ENCODE measurements at places on chromosomes 1 and 21.

DNA sequence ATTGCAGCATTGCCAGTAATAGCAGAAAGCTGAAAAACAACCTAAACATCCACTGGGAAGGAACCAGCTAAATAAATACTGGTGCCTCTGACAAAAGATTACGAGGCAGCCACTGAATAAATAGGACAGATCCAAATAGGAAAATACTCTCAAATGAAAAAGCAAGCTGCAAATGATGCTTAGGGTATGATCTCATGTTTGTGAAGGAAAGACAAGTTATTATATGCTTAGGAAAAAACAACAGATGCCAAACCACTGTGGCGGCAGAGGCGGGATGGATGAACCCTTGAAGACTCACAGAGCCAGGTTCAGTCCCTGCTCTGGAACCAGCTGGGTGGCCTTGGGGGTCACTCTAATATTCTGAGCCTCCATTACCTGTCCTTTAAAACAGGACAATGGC, 41.6 kb downstream of the MATN1 start:
- no peak for DNase-seq

- no peak for DNase-seq
These were observed 65.9 kb downstream of the ZBTB18 start for GRCh38 chr1:244116946-244117345.

DNA sequence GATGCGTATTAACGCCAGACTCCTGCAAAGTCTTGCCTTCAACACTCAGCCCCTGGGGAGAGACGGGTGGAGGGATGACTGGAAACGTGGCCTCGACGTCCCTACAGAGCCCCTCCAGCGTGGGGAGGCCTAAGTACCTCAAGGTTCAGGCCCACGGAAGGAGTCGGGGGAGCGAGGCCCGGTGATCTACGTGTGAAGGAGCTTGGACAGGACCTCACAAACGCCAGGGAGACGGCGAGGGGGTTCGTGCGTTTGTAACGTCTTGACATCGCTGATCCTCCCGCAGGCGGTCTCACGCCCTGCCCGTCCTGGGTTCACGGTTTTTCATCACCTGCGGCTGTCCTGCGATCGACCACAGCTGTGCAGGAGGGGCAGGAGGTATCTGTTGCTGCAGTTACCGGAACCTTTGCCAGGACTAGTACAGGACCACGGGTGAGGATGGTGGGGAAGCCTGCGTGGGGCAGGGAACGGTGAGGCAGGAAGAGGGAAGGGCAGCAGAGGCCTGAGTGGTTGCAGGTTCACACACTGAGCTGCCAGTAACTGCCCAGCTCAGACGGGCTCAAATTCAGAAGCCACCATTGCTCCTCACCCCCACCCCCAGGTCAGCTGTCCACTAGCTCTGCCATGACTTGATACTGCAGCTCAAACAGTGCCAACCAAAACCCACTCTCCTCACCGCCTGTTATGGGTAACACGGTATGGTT, 889 bp upstream of the CCNL2 start:
- DNase-seq = no peak

DNA sequence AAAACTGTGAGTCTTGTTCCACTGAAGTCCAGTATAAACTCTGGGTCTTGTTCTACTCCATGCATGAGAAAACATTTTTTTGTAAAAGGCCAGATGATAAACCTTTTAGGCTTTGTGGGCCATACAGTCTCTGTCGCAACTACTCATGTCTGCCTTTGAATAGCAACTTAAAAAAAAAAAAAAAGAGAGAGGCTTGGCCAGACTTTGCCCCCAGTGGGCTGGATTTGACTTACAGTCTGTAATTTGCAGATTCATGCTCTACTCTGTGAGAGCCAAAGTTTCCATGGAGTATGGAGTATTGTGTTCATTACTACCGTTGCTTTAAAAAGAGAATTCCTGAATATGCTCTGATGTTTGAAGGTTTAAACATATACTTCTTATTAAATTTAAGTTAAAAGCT, 654.9 kb upstream of the PKN2 start:
- DNase-seq = no peak

DNA sequence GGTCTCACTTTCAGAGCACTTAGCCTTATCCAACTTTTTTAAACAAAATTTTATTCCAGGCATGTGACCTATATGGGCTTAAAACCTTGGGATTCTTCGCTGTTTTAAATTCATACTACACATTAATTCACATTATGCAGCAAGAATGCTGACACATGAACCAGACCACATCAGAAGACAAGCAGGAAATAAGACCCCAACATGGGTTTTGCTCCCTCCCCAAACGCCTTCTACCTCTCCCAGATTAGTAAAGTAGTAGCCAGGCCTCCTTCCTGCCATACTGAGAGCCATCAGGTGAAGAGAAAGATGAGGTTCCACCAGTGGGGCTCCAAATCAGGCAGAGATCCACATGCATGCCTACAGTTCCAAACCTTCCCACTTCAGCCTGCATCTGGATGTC, 3.7 kb downstream of the IGSF3 start:
- no peak for DNase-seq

GRCh38 chr1:75768016-75768415, 18.0 kb upstream of the RABGGTB start:
- DNase-seq = no peak

- no peak for DNase-seq
These were observed 446.0 kb upstream of the LRRC7 start for GRCh38 chr1:69121723-69122122.

DNA sequence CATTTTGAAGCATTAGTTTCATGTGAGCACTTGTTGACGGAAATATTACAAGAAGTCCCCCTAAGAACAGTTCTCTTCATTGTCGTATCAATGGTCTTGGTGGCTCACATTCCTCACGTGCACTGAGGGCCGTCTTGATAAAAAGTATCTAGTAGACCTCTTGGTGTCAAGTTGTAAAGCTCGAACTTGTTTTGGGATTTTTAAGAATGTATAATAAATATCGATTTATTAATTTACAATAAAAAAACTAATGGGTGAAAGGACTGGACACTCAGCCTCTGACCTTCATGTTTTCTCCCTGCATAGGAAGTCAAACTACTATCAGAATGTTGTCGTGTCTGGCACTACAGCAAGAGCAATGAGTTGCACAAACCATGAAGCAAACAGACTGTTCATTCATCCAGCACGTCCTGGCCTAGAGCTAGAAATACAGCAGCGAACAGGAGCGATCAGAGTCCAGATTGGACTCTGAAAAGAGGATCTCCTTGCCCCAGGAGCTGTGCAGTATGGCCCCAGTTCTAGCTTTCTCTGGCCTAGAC, 319.2 kb downstream of the SMYD3 start:
- DNase-seq = no peak

GRCh38 chr1:145707183-145707867, at the start of gene PDZK1:
Gene PDZK1 (minus strand): TSS chr1:145707368. CDS start chr1:145688021, 19,347 bp downstream.
- DNase-seq = no peak

- no peak for DNase-seq
These were observed 24.1 kb downstream of the ETNK2 start for GRCh38 chr1:204127597-204128242.

DNA sequence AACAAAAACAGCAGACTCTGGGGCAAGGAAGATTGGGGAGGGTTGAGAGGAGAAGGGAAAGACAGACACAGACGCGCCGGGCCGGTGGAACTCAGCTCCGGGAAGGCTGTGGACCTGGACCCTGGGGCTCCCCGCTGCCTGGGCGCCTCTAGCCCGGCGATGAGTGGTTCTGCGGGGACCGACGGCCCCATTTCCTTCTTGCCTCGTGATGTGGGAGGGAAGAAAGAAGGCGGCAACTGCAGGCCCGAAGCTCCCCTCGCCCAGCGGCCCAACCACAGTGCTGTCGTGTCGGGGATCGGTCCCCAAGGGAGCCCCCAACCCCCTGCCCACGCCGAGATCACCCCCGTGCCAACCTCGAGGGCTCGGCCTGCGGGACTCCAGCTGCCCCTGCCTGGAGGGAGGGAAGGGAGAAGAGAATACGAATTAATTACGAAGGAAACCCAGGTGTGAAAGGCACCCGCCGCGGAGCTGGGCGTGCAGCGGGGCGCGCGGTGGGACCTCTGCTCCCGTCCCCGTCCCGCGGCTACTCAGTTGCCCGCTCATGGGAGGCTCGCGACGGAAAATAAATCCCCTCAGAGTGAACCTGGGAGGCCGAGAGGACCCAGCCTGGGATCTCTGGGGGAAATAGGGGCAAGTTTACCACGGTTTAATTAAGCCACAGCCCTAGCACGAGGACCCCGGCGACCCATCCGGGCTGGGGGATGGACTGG, 7.4 kb downstream of the FOXD3 start:
- no peak for DNase-seq

DNA sequence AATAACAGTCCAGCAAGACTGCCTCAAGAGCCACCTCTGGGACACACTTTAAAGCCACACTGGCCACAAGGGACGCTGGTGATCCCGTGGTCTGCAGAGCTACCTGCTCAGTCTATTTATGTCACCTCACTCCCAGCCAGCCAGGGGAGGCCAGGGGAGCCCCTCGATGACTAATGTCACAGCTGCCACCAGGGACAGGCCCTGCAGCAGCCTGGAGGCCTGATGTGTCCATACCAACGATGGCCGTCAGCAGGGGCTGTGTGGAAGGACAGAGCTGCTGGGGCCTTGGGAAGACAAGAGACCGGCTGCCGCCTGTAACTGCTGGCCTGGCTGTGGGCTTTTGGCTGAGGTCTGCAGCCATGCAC, 71.0 kb downstream of the SIK1 start:
- DNase-seq = no peak

DNA sequence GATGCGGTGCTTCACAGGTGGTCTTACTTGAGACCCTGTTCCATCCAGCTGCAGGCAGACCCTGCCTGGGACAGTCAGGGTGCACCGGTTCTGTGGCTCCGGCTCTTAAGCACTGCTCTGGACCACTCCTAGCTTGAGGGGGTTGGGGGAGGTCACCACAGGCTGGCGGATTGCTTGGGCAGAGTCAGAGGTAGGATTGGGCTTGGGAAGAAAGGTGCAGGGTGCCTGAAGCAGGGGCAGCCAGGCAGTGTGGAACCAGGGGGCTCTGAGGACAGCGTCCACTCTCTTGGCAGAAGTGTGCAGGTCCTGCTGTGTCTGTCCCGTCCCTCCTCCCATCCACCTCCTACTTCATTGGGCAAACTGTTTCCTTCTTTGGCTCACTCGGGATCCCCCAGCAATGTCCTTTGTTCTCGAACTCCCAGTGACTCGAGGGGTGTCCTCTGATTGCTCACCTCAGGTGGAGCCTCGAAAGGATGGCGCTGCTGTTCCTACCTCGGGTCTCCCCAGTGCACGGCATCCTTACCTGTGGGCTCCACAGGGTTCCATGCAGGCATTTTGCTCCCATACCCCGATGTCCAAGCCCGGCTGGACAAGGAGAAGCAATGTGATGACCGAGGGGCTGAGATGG, 1.7 kb downstream of the PDXK start:
- no peak for DNase-seq

GRCh38 chr1:11967028-11967547, 13.2 kb upstream of the MFN2 start:
- DNase-seq = no peak

DNA sequence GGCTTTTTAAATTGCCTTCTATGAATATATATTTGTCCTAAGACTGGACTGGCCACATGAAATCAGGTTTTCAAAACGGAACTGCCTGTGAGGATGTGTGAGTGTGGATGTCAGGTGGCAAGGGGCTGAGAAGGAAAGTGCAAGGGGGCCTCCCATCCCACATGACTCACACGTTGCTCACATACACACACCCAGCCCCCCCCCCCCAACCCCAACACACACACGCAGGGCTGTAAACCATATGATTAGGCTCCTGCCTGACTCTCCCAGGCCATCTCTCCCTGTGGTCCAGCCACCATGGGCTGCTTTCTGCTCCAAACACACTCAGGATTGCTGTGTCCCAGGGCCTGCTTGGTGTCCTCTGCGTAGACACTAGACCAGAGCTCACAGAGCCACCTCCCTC, 22.4 kb downstream of the DEGS1 start:
- no peak for DNase-seq

GRCh38 chr1:18651713-18652112, 21.1 kb downstream of the PAX7 start:
- DNase-seq = no peak

DNA sequence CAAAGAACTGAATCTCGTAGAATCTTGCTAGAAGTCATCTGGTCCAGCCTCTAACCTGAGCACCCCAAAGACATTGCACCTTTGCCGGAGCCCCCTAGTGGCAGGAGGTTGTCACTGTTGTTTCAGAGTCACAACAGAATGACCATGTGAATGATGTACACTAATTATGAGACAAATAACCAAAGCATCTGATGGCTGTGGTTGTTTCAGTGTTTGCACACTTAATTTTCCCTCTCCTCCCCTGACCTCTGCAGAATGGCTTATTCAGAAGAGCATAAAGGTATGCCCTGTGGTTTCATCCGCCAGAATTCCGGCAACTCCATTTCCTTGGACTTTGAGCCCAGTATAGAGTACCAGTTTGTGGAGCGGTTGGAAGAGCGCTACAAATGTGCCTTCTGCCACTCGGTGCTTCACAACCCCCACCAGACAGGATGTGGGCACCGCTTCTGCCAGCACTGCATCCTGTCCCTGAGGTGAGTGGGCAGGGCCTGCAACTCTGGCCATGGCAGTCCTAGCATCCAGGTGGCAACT, 26.4 kb downstream of the TRAF5 start:
- peak; percentile 39 for DNase-seq

DNA sequence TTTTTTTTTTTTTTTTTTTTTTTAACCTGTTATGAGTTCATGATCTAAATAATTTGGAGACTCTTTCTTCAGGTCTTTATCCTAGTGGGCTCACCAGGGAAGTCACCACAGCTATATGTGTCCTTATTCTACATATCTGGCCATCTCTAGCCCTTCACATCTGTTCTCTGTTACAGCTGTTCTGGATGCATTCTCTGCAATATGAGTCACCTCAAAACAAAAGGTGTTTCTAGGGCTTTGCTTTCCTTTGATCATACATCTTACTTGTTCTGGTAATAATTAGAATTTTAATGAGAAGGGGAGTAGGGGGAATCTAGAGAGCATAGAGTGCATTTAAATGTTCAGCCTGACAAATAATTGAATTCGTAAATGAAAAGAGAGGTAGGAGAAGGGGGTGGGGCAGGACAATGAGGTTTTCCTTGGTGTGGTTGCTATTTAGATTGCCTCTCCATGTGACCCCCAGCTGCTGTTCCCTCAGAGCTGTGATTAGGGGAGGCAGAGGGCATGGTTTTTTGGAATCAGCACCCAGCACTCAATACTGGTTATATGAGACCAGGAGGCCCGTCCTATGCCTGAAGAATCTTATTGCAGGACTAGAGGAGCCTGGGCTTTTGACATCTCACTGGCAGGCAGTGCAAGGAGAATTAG, 8.0 kb downstream of the SYT6 start:
- no peak for DNase-seq

GRCh38 chr1:169108863-169109560, 2.5 kb downstream of the ATP1B1 start:
- no peak for DNase-seq

- DNase-seq = no peak
These were observed 287.8 kb upstream of the RGS18 start for GRCh38 chr1:191870490-191870889.

- DNase-seq = no peak
These were observed 13.2 kb upstream of the ATP1A1 start for GRCh38 chr1:116359871-116360270.

DNA sequence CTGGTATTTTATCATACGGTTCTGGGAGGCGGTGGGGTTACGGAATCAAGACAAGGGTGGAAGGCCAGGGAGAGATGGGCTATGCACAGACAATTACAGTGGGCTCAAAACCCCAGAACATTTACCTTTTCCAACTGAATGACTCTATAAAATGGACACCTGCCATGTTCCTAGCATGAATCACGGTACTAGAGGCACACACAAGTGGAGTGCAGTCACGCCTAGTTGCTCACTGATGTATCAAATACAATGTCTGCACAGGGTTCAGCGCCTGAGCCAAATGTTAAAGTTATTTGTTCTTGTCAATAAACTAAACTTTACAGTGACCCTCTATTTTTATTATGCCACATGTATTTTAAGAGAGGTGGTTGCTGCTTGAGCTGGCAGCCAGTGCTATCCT, 121.4 kb downstream of the ATG4C start:
- no peak for DNase-seq
